ENCODE measurements at places on chromosomes 4 and X.

GRCh38 chr4:147839663-147840062 lies 107.8 kb downstream of the ARHGAP10 start:
- DNase-seq: no peak

- no peak for DNase-seq
These were observed 199.9 kb downstream of the PCDH7 start for GRCh38 chr4:30920043-30920442.

- DNase-seq: no peak
These were observed 46.5 kb downstream of the FANCB start for GRCh38 chrX:14826319-14826718.

- no peak for DNase-seq
These were observed 896 bp downstream of the KDR start for GRCh38 chr4:55124322-55125076.

DNA sequence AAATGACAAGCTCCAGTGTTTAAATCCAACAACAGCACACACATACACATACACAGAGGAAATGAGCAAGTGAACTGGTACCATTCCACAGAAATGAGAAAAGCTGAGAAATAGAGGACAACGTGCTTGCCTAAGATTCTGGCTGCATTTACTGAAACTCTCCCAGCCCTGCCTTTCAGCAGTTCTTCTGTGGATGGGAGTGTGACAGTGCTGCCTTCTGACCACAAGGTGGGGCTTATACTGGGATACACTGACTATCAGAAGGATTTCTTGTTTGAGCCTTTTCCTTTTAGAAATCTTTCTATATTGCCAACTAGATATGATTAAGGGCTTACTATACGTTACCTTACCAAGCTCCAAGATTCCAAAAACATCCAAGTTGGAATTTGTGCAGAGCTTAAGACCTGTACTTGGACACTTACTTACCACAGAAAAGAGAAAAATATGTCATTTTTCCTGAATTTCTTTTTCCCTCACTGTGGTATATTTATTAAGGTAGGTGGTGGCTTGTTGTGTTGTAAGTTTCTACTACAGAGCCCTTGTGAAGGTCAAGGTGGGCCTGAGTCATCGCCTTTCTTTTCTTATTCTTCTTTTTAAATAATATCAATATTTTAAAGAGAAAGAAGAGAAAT lies 10.7 kb upstream of the CXCL8 start:
- no peak for DNase-seq

DNA sequence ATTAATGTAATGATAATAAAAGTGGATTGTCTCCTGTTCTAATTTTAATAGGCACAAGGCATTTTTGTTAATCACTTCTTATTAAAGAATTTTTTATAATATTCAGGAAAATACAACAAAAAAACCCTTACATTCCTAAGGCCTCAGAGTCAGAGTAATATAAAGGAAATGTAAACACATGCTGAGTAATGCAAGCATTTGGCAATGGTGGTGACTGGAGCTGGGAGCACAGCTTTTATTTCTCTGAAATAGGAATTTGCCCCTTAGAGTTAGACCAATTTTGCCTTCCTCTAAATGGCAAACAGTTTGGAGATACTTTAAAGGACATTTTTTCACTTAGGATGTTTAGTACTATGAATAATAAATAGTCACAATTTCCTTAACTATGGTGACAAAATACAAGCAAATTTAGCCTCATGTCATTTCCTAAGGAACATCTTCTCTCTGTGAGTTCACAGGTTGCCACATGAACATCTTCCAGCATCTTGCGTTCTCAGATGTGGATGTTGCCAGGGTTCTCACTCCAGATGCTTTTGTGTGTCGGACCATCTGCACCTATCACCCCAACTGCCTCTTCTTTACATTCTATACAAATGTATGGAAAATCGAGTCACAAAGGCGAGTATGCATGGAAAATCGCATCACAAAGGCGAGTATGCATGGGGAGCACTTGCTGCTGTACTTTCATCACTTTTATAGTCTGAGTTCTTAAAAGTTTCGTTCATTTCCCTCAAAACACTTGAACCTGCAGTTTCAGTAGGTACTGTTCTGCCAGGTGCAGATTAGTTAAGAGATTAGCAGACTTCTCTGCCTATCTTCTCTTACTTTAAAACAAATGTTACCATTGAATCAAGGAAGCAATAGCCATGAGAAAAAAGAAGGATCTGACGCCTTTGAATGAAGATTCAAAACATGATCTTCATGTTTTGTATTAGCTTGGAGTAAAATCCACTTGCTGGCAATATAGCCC lies 15.9 kb upstream of the F11 start:
- no peak for DNase-seq

GRCh38 chr4:189304167-189304566 lies 636.5 kb upstream of the FRG1 start:
- DNase-seq: no peak

DNA sequence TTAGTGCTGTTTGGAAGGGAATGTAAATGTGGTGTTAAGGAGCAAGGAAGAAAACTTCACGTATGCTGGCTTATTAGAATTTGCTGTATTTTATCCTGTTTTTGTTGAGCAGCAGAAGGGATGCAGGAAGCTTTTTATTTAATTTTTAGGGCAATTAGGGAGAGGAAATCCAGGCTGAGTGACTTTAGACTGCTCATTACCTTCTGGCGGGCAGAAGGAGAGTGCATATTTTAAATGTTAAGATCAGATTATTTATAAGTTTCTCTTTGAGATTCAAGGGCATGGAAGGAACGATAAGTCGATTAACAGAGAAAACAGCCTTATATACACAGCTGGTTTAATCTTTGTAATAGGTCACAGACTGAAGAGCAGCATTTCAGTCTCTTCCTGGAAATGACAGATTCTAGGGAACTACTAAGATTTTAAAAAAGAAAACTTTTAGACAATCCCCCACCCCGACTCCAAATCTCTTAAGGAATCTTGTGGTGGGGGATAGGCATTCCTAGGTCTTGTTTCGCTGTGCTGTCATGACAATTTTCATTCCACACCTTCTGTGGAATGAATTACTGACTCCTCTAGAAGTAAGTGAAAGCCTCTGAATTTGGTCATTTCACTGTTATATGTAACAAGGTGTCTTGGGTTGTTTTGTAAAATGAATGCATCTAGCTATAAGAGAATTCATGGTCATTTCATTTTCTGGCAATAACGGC lies 402.5 kb downstream of the RAPGEF2 start:
- no peak for DNase-seq

DNA sequence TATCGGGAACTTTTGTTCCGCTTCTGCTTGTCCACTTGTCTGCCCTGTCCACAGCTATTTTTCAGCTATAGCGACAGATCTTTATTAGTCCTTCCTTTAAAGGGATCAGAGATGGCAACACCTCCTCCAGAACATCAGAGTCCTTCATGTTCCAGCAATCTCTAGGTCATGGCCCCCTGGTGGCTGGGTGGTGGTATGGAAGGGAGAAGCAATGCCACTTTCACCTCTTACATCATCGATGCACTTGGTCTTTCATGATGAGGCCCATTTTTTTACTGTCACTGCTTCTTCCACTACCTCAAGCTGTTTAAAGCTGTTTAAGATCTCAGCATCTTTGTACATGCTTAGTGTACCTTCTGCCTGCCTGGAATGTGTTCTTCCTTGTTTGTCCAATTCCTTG lies 106.7 kb downstream of the ARHGAP6 start:
- peak; percentile 5 for DNase-seq

DNA sequence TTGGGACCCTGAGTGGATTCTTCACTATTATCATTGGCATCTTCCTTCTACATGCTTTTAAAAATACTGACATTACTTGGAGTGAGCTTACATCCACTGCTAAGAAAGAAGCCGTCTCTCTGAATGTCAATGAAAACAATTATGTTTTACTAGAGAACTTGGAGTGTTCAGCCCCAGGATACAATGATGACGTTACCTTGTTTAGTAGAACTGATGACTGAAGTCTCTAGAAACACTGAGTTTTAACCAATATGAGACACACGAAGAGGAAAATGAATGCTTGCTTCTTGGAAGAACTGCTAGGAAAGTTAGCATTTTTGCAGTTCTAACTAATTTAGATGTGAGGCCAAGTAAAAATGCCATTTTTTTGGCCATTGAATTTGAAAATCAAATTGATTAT lies 19.4 kb downstream of the NIPAL1 start:
- DNase-seq: no peak

- no peak for DNase-seq
These were observed 71.9 kb downstream of the MAGEB17 start for GRCh38 chrX:16239211-16239610.

- no peak for DNase-seq
These were observed 13.0 kb upstream of the SPARCL1 start for GRCh38 chr4:87541956-87542709.

- no peak for DNase-seq
These were observed 1.4 kb downstream of the ACOX3 start for GRCh38 chr4:8439168-8439567.

DNA sequence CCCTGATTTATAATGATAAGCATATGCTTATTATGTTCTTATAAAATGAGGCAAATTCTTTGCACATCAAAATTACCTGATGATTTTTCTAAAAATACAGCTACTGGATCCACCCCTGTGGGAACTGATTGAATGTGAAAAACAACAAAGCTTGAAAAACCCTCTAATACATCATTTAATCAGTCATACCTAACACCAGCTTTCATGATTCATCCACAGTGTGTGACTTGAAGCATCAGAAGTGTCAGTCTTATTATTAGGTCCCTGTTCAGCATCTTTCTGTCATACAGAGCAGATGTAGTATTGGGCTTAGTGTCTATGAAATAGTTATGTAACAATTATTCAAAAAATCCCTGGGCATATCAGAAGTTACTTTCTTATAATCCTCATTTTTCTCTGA lies 671.3 kb upstream of the GALNT7 start:
- no peak for DNase-seq

GRCh38 chrX:72079607-72080006 lies 52.1 kb downstream of the RTL5 start:
- no peak for DNase-seq

All from activated gamma-delta T cell treated with anti-CD3 and anti-CD28 coated beads, Interleukin-2, amount 50 U/mL, for 16 hours (primary cell).